T-helper 1 cell (primary cell): ENCODE measurements at places on chromosomes 16 and 17.

DNA sequence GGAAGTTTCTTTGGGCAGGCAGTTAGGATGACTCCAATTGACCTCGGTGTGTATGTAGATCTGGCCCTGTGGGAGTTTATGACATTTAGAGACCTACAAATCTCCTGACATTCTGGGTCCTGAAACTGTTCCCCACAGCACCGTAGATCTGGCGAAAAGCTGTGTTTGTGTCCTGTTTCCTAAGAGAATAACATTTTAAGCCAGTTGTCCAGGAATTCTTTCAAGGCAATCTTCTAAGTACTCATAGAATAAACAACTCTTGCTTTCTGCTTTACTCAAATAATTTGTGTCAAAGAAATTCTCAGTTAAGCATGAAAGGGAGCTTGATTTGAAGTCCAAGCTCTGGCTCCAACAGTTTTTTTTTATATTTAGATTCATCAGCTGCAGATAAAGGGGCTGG, 78.5 kb upstream of the ELAC2 start:
- DNase-seq = no peak

DNA sequence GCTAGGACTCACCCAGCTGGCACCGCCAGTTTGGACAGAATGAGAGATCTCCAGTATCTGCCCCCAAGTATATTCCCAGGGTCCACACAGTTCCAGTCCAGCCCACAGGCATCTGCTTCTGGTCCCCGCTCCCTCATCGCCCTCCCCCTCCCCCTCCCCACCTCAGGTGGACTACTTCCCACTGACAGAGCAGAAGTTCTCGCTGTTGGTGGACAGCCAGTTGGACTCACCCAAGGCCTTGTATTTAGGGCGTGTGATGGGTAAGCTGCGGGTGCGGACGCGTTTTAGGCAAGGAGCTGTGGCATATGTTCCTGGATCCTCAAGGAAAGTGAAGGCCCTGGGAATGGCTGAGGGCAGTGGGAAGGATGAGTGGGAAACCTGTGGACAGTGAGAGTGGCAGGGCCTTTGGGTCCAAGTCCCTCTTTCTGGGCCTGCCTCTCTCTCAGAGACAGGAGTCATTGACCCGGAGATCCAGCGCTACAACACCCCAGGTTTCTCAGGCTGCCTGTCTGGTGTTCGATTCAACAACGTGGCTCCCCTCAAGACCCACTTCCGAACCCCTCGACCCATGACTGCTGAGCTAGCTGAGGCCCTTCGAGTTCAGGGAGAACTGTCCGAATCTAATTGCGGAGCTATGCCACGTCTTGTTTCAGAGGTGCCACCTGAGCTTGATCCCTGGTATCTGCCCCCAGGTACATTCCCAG, 14.9 kb downstream of the CNTNAP1 start:
- no peak for DNase-seq

DNA sequence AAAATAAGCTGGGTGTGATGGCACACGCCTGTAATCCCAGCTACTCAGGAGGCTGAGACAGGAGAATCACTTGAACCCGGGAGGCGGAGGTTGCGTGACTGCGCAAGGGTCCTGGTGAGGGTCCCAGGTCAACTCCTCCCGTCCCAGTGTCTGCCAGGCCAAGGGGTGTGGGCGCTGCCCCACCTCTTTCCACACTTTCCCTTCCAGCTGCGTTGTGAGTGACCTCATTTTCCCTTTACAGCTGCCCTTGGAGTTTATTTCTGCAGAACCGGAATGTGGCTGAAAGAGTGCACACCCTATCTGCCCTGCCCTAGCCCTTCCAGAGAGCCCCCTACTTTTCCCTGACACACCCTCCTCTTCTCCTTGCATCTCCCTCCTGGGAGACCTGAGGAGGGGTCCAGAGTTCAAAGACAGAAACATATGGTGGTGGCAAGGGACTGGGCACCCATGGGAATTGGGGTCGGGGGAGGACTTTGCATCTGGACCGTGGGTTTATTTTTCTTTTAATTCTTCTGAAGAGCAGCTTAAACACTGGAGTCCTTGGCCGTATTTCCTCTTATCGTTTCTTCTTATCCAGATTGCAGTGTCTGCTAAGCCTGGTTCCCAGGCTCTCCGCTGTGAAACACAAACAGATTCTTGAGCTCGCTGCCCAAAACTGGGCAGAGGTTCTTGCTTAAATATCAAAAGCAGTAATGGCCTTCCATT, 20.9 kb downstream of the MRC2 start:
- no peak for DNase-seq

- DNase-seq = no peak
Measured at GRCh38 chr16:9061358-9061813, 30.1 kb upstream of the HAPSTR1 start.

- DNase-seq = no peak
Measured at GRCh38 chr16:74729783-74730683, 29.4 kb upstream of the MLKL start.

- no peak for DNase-seq
Measured at GRCh38 chr17:41651625-41652460, 27.5 kb upstream of the KRT17 start.

GRCh38 chr17:68993112-68993511, 37.9 kb upstream of the ABCA8 start:
- no peak for DNase-seq

GRCh38 chr17:42832213-42832933, 824 bp upstream of the PSME3 start:
- no peak for DNase-seq

GRCh38 chr16:11530171-11530940, 56.4 kb downstream of the LITAF start:
- no peak for DNase-seq

GRCh38 chr16:74261068-74261467, 35.5 kb upstream of the PSMD7 start:
- no peak for DNase-seq

- no peak for DNase-seq
Measured at GRCh38 chr17:45848868-45849535, 4.3 kb downstream of the SPPL2C start.

DNA sequence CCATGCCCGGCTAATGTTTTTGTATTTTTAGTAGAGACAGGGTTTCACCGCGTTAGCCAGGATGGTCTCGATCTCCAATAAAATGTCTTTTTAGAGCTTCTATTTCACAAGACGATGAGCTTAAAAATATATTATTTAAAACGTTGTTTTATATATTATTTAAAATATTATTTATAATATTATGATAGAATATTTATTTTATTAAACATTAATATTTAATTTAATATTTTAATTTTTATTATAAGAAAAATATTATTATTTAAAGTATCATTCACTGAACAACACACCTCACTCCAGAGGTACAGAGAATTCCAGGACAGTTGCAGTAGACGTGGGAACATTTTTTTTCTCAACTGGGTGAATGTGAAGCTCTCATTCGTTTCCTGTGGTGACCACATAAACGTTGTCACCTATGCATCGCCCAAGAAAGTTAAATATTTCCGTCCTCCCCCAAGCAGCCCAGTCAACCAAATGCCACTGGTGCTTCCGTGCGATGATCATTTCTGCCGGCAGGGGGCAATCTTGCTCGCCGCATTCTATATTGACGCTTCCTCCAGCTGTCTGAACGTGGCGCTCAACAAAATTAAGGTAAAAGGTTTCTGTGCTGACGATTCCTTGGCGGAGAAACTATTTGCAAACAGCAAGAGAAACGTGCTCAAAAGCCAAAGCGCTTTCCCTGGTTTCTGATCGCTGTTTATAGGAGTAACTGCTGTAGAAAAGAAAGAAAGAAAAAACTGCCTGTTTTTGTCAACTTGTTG, 41.7 kb upstream of the PRSS54 start:
- peak; percentile 69 for DNase-seq

DNA sequence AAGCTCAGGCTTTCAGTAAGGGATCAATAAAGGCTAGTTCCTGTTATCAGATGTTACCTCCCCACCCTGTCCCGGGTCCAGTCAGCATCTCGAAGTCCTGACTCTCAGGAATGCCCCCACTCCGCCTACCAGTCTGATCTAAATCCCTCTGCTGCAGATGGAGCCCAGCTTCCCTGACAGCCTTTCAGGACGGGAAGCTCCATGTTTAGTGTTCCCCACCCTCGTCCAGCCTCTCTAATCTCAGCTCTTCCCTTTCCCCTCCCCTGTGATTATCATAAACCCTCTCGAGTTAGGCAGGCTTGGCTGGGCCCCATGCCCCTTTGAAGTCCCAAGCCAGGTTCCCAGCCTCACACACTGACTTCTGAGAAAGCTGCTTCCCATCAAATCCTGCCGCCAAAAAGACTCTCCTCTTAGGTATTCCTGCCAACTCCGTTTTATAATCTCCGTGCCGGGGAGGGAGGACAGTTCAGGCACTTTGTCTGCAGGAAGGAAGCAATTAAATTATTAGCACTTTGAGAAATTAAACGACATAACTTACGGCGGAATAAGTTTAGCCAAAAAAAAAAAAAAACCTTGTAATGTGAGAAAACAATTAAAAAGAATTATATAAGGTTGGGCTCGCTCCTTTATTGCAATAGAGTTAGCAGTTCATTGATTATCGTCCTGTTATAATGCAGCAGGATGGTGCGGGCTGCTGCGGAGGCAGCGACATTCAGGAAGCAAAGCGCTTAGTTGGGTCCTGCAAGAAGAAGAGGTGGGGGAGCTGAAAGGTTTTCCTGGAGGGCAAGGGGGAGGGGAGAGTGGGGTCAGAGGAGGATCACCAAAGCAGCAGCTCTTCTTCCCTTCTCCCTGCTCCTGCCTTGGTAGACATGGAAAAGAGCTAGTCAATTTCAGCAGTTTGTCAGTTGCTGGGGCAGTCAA, 16.8 kb upstream of the ETV4 start:
- no peak for DNase-seq

DNA sequence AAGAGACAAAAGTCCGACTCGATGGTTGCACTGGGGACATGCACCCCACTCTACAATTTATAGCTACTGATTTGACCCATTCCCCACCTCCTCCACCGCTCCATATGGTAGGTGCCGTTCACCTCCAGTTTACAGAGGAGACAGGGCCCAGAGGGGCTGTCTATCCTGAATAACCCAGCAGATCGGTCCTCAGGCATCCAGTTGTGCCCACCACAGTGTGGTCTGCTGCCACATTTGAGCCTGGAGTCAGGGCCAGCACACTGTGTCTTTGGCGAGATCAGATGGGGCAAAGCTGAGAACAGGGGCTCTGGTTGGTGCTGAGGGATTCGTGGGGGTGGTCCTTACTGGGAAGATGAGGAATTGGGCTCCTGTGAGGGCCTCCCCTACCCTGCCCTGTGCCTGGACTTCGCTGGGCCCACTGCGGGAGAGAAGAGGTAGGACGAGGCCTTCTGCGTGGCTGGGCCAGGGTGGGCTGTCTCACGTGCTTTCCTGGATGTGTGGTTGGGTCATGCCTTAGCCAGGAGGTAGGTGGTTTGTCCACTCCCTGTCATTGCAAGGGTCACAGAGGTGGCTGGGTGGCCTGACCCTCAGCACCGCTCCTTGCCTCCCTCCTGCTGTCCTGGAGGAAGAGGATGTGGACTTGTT, 2.8 kb downstream of the ADCY7 start:
- DNase-seq = no peak

- DNase-seq = no peak
Measured at GRCh38 chr16:8816967-8817655, 19.5 kb downstream of the PMM2 start.

DNA sequence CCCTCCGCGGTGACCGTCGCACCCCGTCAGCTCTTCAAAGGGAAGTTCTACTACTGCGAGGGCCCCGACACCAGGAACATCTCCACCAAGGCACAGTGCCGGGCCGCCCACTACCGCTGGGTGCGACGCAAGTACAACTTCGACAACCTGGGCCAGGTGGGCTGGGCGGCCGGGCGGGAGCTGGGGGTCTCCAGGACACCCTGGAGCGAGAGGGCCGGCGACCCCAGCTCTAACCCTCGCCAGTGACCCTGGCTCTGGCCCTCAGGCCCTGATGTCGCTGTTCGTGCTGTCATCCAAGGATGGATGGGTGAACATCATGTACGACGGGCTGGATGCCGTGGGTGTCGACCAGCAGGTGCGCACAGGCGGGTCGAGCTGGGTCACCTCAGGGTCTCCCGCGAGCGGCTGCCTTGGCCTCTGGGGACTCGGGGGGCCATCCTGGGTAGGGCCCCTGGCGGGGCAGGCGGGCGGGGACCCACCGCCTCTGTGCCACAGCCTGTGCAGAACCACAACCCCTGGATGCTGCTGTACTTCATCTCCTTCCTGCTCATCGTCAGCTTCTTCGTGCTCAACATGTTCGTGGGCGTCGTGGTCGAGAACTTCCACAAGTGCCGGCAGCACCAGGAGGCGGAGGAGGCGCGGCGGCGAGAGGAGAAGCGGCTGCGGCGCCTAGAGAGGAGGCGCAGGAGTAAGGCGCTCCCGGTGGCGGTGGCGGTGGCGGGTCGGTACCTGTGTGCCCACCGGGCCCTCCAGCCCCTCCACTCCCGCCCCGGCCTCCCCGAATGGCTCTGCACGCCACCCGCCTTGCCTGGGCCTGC, 13.4 kb downstream of the TPSG1 start:
- no peak for DNase-seq

- no peak for DNase-seq
Measured at GRCh38 chr17:8630227-8630801, at the start of gene MYH10. TSS of gene MYH10 (minus strand) at chr17:8630725. CDS start at chr17:8623246, 7,479 bp downstream.

DNA sequence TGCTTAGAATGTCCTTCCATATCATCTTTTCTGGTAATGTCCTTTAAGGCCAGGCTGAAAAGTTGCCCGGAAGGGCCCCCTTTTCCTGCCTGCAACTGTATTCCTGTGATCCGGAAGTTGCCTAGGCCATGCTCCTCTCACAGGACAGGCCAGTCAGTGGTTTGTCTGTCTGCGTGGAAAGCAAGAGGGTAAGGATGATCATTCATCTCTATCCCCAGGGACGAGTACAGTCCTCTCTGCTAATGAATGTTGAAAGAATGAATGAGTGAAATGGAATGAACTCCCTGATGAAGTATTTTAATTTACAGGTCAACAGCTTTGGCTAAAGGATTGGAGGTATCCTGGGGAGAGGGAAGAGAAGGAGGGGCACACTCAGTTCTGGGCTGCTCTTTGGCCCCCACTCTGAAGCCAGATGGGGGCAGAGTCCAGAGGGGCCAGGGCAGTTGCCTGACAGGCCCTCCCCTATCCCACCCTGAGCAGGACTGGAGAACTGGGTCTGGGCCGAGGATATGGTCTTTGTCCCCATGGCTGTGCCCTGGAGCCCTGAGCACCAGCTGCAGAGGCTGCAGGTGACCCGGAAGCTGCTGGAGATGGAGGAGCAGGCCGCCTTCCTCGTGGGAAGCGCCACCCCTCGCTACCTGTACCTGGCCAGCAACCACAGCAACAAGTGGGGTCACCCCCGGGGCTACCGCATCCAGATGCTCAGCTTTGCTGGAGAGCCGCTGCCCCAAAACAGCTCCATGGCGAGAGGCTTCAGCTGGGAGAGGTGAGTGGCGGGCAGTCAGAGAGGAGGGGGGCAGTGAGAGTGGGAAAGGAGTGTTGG, 3.2 kb downstream of the AOC3 start:
- no peak for DNase-seq

- DNase-seq = no peak
Measured at GRCh38 chr17:4998027-4998731, 429 bp downstream of the KIF1C start.

- peak; percentile 67 for DNase-seq
Measured at GRCh38 chr17:81519284-81520020, 6.9 kb upstream of the ACTG1 start.

DNA sequence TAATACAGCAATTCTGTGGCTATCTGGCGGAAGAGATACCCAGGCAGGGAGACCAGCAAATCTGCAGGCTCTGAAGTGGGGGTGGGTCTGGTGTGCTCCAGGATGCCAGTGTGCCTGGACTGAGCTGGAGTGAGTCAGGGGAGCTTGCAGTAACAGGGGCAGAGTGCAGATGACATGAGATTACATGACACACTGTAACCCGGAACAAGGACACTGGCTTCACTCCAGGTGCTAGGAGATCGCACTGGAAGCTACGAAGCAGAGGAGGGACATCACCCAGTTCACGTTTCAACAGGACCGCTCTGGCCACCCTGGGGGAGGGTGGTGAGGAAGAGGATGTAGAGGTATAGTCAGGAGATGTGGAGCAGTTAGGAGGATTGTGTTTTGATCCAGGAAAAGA, 475.6 kb downstream of the CDH13 start:
- no peak for DNase-seq
